NAMALWA (cell line): ENCODE measurements at places on chromosomes 11 and 22.
A peak's percentile ranks its signal among the peaks of the same experiment; 100 is the strongest.

GRCh38 chr11:74636630-74637184 lies 44.3 kb downstream of the POLD3 start:
- no peak for DNase-seq

- peak; percentile 67 for DNase-seq
These were observed 298.3 kb downstream of the NTM start for GRCh38 chr11:131668500-131669400.

DNA sequence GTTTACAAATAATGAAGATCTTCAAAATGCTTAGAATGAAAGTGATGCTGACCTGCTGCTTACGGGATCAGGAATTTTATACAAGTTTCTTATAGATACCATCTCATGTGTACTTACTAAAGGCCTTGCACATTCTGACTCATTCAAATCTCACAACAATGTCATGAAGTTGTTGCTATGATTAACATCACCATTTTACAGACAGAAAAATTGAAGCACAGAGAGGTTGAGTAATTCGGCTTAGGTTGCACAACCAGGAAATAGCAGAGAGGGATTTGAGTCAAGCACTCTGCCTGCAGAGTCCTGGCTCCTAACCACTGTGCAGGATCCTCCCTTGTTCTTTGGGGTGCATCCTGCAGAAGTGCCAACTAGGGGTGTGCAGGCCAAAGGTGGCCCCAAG lies 471.9 kb downstream of the MIAT start:
- no peak for DNase-seq

DNA sequence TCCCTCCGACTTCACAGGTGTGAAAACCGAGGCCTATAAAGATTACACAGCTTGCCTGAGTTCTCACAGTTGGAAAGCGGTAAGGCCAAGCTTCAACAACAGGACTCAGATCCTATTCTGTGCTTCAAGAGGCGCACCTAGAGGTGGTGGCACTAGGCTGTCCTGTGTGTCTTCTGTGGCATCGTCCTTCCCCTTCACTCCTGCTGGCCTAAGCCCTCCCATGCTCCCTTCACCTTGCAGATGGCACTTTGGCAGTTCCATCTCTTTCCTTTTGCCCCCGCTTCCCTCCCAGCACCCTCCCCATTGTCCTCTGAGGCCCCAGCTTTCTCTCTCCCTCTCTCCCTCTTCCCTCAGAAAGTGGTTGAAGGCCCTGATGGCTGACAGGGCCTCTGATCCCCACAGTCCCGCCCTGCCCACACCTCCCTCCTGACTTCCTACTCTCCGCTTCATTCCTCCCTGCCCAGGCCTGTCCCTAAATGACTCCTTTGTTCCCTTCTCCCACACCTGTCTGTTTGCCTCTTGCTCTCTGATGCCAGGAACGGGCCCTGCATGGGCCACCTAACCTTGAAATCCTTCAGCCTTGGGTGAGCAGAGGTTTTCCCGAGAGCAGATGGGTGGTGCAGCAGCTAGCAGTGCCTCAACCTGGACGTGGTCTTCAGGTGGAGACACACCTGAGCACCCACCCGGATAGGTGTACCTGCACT lies 5.8 kb downstream of the TRIM29 start:
- no peak for DNase-seq

DNA sequence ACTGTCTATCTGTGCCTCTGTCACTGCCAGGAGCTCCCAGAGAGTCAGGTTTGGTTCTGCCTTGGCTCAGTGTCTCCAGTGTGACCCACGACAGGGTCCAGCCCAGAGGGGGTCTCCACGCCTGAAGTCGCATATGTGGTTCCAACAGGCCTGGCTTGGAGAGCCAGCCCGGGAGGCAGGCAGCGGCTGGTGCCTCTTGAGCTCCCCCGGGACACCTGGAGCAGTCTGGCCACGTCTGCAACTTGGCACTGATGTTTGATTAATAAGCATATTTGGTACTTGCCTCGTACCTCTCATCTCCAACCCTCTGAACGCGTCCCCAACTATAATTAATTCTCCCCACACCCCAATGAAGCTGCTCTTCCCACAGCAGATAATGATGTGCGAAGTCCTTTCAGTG lies 31.7 kb upstream of the SHISAL1 start:
- no peak for DNase-seq

DNA sequence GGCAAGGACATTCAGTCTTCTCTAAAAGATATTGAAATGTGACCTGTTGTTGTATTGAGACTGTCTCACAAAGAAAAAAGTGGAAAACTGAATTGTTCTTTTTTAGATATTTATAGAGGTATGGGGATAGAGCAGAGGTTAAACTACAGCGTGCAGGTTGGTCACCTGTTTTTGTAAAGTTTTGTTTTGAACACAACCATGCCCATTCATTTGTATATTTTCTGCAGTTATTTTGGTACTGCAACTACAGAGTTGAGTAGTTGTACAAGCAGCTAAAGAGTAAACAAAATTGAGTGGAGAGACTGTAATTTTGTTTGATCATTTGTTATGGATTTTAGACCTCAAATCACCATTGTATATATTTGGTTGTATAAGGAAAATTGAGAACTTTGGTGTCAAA lies 11.3 kb downstream of the EED start:
- DNase-seq: no peak

- DNase-seq: no peak
These were observed 242.7 kb upstream of the CCDC90B start for GRCh38 chr11:83528877-83529276.
